ENCODE measurements at places on chromosomes 2 and 18. TPM values are rescaled to one million over a fixed set of nuclear protein-coding genes. Genes with fewer than 3 reads are reported as not detected.

Gene CD28
- total RNA-seq, result not detected

Gene ALKAL2
- not detected for total RNA-seq

Gene EFEMP1
- total RNA-seq, result 364 TPM

Gene PRSS56
- not detected for total RNA-seq

Gene CABYR
- total RNA-seq, result 6.7 TPM

Gene IL36A
- total RNA-seq, result not detected

Gene ANKRD30BL
- not detected for total RNA-seq

Gene PRKAG3
- total RNA-seq, result not detected

Gene CD8A
- total RNA-seq, result not detected

Data from hair follicle dermal papilla cell (primary cell).